ENCODE measurements at places on chromosomes 2 and 18.

DNA sequence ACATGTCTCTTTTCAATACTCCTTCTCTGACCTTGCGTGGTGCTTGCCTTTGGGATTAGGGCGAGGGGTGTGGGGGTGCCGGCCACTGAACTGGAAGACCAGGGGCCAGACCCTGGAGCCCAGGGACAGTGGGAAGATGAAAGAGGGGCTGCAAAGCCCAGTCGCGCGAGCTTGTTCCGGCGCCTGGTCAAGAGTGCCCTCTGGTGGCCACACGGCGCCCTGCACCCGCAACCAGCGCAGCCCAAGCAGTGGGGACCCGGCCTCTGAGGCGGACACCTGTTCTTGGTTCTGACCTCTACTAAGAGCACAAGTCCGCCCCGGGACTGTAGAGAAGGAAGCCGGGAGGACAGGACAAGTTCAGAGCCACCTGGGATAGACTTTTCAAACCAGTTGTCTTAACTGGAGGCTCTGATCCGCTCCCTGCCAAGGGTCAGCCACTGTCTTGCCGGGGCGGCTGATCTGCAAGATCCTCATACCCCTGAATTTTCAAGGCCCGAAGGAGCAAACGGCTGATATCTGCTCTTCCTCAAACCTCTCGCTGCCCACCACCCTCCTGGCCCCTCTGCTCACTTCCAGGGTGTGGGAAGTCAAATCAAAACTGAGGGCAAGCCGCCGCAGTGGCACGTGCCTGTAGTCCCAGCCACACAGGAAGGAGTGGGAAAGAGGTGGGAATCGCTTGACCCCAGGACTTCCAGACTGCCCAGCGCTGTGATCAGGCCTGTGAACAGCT, 14.9 kb upstream of the MSH6 start:
- DNase-seq, result peak; percentile 78

GRCh38 chr2:180720829-180721228, 259.6 kb upstream of the UBE2E3 start:
- DNase-seq, result no peak

DNA sequence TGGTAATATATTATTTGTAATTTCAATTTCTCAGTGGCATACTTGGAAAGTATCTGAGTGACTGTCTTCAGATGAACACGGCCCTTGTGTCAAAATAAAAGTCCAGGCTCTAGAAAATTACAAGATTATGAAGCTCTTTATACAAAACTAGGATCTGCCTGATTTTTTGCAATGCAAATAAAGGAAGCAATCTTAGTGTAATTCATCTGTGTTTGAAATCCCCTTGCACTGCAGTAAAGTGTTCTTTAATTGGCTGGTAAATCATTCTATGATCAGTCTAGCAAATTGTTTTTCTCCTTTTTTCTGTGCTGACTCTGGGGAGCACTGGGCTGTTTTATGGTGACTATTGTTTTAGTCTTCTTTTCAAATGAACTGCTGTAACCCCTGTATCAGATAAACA, 1039.0 kb downstream of the SOCS6 start:
- no peak for DNase-seq

DNA sequence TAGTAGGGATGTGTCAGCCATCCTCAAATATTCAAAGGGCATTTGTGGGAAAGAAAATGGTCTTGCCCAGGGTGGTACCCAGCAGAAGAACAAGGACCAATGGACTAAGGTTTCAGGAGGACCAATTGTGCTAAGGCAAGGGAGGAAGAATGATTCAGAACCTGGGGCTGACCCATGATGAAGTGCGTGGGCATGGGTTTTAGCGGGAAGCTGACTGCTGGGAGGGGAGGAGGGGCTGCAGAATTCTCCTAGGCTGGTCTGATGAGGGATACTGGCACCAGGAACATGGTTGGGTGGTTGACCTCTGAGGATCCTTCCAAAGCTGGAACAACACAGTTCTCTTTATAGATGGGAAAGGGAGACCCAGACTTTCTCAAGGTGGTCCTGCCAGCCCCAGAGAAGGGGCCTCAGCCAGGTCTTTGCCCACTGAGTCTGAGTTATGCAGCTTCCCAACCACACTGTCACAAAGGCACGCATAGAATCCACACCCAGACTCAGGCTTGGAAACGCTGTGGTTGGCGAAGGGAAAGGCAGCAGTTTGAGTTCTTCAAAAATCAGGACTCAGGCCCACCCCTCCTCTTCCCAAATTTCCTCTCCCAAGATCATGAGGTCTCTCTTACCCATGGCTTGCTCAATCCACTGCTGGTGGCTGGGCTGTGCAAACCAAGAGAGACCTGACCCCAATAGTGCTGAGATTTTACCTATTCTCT, 37.3 kb downstream of the MARCO start:
- DNase-seq, result no peak

- DNase-seq, result peak; percentile 95
These were observed at the start of gene ABHD1 for GRCh38 chr2:27123302-27124150. TSS of gene ABHD1 (plus strand) at chr2:27123815. CDS start at chr2:27123949, 134 bp downstream.

GRCh38 chr2:168678153-168678853, 124.1 kb upstream of the NOSTRIN start:
- no peak for DNase-seq

- no peak for DNase-seq
These were observed 35.7 kb downstream of the STEAP3 start for GRCh38 chr2:119259296-119259860.

DNA sequence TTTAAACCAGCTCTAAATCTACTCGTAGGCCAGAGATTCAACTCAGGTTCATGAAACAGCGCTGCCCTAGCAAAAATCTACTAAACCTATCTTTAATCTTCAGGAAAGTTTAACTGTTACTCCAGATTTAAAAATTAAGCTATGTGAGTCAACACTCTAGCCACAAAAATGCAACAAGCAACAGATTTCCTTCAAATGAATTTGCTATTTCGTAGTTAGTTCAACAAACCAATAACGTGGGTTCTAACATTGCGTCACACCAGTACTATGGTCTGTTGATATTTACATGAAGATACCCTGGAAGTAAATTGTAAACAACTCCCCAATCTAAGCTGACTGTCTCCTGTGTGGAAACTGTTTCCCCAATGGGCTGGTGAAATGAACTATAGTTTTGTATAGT, 71.2 kb downstream of the FIGN start:
- no peak for DNase-seq

Data from posterior cingulate gyrus (tissue), 11 donors.